Hepatocyte (in vitro differentiated cells): ENCODE measurements at places on chromosomes 1 and 21. TPM values are rescaled to one million over a fixed set of nuclear protein-coding genes. Genes with fewer than 3 reads are reported as not detected.

DNA sequence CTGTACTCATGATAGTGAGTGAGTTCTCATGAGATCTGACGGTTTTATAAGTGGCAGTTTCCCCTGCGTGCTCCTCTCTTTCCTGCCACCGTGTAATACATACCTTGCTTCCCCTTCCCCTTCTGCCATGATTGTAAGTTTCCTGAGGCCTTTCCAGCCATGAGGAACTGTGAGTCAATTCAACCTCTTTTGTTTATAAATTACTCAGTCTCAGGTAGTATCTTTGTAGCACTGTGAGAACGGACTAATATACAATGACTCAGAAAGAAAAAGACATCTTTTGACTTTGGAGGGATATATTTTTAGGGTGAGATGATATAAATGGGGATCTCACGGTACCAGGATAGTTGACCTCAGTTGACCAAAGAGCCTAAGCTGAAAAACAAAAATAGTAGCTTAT lies 74.7 kb upstream of the BACH1 start:
- H3K27ac ChIP-seq: no peak overlapping the region
- H3K36me3 ChIP-seq: no peaks in the 10 kb centered on the region
- H3K27me3 ChIP-seq: no peaks in the 10 kb centered on the region
- no peak for DNase-seq

- no peaks in the 10 kb centered on the region for H3K4me1 ChIP-seq
- no peak for DNase-seq
- peak overlapping the region; percentile 56 for H3K27ac ChIP-seq
- no peak overlapping the region for H3K4me3 ChIP-seq
- H3K27me3 ChIP-seq: no peaks in the 10 kb centered on the region
Measured at GRCh38 chr1:39977202-39977601, 22.3 kb downstream of the MFSD2A start.

- DNase-seq: peak; percentile 44
- H3K27ac ChIP-seq: peak overlapping the region; percentile 90
- no peak overlapping the region for H3K4me3 ChIP-seq
- no peaks in the 10 kb centered on the region for H3K36me3 ChIP-seq
- no peaks in the 10 kb centered on the region for H3K27me3 ChIP-seq
- H3K4me1 ChIP-seq: peaks cover 51% of the 10 kb centered on the region
Measured at GRCh38 chr1:94864821-94865220, 44.7 kb downstream of the SLC44A3 start.

The CRP gene
- not detected in 2 replicates for total RNA-seq

GRCh38 chr21:27513016-27513415 lies 546.1 kb upstream of the ADAMTS5 start:
- H3K36me3 ChIP-seq: no peaks in the 10 kb centered on the region
- no peak for DNase-seq

GRCh38 chr21:38170283-38170682 lies 86.5 kb upstream of the KCNJ15 start:
- no peaks in the 10 kb centered on the region for H3K27me3 ChIP-seq
- H3K27ac ChIP-seq: no peak overlapping the region
- H3K4me3 ChIP-seq: no peak overlapping the region
- H3K4me1 ChIP-seq: peaks cover 17% of the 10 kb centered on the region

DNA sequence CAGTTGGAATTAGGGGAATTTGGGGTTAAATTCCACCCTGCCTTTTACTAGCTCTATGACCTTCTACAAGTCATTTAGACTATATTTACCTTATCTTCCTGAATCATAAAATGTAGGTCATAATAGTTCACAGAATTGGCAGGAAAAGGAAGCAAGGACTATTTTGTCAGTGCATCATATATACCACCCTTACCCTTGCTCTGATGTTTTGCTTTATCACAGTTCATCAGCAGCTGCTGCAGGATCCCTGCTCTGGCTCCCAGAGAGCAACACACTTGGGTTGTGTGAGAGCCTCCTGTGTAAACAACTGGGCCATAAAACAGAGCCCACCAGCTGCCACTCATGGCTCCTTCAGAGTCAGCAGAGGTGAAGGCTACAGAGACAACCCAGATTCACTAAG lies 631.6 kb upstream of the CAMK1G start:
- H3K4me3 ChIP-seq: no peak overlapping the region
- H3K4me1 ChIP-seq: peaks cover 24% of the 10 kb centered on the region
- H3K36me3 ChIP-seq: no peaks in the 10 kb centered on the region
- H3K27ac ChIP-seq: peak overlapping the region; percentile 53
- no peaks in the 10 kb centered on the region for H3K27me3 ChIP-seq
- peak; percentile 24 for DNase-seq

The LEFTY2 gene
- total RNA-seq: 0.16 and 0.60 TPM in 2 replicates

- no peak overlapping the region for H3K27ac ChIP-seq
- no peak for DNase-seq
- H3K36me3 ChIP-seq: no peaks in the 10 kb centered on the region
- no peaks in the 10 kb centered on the region for H3K27me3 ChIP-seq
- H3K4me3 ChIP-seq: no peak overlapping the region
Measured at GRCh38 chr1:62800825-62801306, 16.9 kb downstream of the ATG4C start.

The VHLL gene
- not detected in 2 replicates for total RNA-seq

The NTRK1 gene
- 0.13 TPM in 1 of 2 replicates, not detected in the other for total RNA-seq

DNA sequence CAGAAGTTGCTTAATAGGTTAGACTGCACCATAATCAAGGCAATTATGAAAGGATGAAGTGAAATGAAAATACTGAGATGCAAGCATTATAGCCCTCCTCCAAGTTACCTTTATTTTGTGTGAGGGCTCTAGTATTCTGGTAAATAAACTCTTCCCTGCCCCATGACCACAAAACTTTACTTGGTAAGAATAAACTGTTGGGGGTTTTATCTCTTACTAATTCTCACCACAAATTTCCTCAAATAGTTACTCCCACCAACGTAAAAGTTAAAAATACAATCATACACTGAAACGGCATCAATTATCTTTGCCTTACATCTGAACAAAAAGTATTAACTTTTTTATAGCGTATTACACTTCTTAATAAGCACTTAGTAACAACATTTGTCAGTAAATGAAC lies 29.5 kb downstream of the C21orf91 start:
- H3K36me3 ChIP-seq: no peaks in the 10 kb centered on the region
- H3K27ac ChIP-seq: no peak overlapping the region
- no peak overlapping the region for H3K4me3 ChIP-seq
- H3K27me3 ChIP-seq: no peaks in the 10 kb centered on the region
- no peaks in the 10 kb centered on the region for H3K4me1 ChIP-seq

The DIO1 gene
- total RNA-seq: 28.7 and 31.2 TPM in 2 replicates
